ENCODE measurements at places on chromosomes 4 and X.

DNA sequence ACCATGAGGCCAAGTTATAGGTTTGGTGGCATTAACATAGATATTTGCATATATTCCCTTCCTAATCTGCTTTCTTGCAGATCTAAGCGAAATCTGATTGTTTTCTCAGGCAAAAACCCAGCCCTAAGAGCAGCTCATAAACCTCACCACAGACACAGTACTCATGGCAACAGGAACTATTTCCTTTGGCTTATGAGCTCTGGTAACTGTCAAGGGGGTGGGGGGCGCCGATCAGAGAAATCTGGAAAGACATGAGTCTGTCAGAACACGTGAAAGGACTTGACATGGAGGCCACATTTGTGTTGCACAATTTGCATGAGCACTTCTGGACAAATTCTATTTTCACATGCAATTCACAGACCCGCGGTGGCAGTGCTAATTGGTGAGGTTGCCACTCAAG lies 83.7 kb downstream of the MGST2 start:
- DNase-seq, result no peak

DNA sequence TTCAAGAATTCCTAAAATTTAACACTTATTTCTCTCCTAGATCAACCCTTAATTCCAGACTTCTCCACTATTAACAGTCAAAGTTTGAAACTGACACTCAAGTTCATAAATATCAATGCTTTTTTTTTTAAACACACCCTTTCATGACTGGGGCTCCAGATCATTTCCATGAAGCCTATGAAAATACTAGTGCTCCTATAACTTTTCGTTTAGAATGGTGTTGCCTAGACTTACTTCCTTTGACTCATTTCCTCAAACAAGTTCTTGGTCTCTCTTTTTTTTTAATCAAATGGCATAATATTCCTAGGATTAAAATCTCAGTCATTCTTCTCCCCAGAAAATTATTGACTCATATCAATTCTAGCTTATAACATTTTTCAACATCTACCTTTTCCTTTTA lies 13.1 kb downstream of the ZMAT1 start:
- DNase-seq, result no peak

DNA sequence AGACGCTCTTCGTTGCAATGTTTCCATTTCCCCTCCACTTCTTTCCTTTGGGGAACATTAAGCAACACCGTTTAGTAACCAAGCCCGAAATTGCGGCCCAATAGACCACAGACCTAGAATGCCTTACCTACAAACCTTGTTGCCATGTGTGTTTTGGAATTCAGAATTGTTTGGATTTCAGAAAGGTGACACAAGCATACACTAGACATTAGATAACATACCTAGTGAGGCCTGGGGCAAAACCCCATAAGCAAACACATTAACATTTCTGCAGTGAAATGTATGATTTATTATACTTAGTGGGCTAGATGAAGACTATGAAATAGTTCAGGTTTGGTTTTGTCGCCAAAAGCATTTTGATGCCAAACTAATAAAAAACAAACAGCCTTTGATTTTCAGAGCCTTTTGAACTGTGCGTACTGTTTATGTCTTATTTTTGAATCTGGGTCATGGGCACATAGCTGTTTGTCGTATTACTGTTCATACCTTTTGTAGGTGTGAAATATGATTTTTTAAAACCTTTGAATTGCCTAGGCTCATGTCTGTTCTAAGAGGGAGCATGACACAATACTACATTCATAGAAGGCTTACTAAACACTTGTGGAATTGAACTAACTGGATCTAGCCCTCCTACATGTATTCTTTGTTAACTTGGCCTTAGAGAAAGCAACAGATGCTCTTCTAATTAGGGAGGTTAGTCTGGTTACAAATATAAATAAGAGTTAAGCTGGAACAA lies 88.6 kb upstream of the TMEM164 start:
- DNase-seq, result no peak

DNA sequence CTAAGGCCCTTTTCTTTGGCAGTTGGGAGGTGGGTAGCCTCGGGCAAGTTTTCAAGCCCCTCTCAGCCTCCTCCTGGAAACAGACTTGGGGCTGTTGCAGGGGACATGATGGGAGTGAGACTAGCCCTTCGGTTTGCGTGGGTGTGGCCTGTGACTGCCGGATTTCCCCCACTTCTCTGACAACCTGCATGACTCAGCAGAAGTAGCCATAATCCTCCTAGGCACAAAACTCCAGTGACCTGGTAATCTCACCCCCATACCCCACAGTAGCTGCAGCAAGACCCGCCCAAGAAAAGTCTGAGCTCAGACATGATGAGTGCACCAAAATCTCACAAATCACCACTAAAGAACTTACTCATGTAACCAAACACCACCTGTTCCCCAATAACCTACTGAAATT lies 433.7 kb upstream of the AMOT start:
- no peak for DNase-seq

Measured in activated CD4-positive, alpha-beta memory T cell treated with anti-CD3 and anti-CD28 coated beads for 36 hours (primary cell).